ENCODE measurements at places on chromosomes 12 and 14. TPM values are rescaled to one million over a fixed set of nuclear protein-coding genes. Genes with fewer than 3 reads are reported as not detected.

The RNASE2 gene
- total RNA-seq = not detected

The GNPTAB gene
- total RNA-seq = 4.9 TPM

The CLEC2A gene
- total RNA-seq = not detected

The KHNYN gene
- 30.7 TPM for total RNA-seq

DNA sequence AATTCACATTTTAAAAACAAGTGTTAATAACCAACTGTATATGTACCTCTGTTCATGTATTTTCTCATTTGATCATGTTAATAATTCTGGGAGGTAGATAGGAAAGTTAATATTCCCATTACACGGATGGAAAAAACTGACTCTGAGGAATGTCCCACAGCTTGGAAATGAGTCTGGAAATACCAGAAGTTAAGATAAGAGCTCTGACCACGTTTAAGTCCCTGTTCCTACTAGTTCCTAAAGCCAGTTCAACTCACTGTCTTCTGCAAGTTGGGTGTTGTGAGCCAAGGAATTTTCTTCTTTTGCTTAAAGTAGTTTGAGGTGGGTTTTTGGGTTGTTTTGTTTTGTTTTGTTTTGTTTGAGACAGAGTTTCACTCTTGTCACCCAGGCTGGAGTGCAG, 104.5 kb downstream of the TMEM30B start:
- no peak for DNase-seq

GRCh38 chr12:93790472-93791152, 113.4 kb downstream of the CRADD start:
- peak; percentile 81 for DNase-seq

DNA sequence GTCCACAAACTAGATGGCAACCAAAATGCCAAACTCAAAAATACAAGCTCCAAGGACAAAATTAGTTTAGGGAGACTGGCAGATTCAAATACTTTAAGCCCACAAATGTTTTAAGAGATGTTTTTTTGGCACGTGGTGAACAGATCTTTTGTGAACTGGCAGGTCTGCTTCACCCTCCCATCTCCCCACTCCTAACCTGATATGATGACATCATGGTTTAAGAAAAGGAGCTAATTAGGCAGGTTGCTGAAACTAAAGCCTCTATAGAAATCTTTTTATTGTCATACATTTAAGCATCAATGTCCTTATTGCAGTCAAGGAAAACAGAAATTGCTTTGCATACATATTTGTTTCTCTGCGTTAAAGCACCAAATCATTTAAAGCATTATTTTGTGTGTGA, 5.8 kb downstream of the LRIG3 start:
- no peak for DNase-seq

DNA sequence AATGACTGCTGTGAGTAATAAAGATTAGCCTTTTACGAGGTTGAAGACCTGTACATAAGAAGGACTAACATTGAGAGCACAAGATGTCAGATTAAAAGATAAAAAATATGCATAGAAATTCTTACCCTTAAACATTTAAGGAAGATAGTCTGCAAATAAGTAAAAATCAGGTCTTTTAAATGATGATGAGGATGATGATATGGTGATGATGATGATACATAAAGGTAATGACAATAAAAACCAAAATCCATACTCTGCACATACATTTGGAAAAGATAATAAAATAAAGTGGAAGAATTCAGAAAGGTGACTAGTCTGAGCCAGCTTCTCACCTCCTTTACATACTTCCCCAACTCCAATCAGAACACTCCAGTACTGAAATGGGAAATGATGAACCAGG, 124.5 kb downstream of the PTCSC3 start:
- no peak for DNase-seq

- no peak for DNase-seq
Measured at GRCh38 chr14:37650356-37651037, 55.1 kb downstream of the TTC6 start.

DNA sequence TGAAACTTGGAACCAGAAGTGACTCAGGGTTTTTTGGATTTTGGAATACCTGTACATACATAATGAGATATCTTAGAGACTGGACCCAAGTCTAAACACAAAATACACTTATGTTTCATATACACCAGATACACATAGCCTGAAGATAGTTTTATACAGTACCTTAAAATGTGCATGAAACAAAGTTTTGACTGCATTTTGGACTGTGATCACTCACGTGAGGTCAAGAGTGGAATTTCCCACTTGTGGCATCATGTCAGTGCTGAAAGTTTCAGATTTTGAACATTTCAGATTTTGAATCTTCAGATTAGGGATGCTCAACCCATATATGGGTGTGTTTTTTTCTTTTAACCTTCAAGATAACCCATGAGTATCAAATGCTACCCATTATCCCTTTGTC, 6.6 kb downstream of the SBNO1 start:
- DNase-seq = no peak

GRCh38 chr12:2138871-2139308, 86.1 kb downstream of the CACNA1C start:
- DNase-seq = no peak

DNA sequence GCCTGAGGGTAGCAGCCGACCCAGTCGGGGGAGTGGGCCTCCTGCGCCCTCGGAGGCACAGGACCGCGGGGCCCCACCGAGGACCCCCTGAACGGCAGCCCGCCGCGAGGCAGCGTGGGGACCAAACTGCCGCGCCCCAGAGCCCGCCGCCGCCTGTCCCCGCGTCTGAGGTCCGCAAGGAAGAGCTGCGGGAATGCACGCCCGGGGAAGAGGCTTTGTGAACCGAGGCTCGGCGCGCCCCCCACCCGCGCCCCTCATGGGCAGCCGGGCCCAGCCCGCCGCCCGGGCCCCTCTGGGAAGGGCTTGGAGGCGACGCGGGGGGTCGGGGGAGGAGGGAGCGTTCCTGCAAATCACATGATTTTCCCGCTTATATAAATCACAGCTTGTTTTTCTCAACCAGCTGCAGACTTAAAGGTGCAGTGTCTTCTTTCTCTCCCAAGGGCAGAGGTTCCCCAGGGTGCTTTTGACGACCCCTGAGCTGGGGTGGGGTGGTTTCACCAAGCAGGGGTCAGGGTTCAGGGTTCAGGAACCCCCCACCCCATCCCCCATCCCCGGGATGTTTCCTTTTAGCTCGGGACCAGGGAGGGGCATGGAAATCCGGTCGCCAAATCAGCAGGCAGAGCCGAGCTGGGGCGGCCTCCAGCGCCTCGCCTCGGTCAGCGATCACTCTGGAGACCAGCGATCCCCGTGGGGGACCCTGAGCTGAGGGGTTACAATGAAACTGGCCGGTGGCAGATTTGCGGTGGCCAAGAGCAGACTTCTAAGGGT, 44.7 kb upstream of the ATP23 start:
- peak; percentile 65 for DNase-seq

DNA sequence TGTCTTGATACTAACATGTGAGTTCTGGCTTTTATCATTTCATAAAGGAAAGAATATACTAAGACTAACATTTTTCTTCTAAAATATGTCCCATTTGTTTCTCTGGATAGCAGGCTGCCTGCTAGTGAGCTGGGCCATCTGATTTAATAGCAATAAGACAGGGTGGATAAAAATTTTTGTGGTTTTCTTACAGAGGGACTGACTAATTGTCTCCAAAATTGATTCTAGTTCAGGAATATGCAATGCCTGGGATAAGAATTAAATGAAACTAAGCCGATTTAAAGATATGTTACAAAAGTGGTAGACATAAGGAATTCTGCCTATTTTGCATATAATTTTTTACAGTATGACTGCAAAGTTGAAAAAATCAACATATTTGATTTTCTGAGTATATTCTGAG, 252.9 kb upstream of the NAV3 start:
- DNase-seq = no peak

GRCh38 chr14:68563251-68564131, 229.4 kb downstream of the ZFP36L1 start:
- no peak for DNase-seq

DNA sequence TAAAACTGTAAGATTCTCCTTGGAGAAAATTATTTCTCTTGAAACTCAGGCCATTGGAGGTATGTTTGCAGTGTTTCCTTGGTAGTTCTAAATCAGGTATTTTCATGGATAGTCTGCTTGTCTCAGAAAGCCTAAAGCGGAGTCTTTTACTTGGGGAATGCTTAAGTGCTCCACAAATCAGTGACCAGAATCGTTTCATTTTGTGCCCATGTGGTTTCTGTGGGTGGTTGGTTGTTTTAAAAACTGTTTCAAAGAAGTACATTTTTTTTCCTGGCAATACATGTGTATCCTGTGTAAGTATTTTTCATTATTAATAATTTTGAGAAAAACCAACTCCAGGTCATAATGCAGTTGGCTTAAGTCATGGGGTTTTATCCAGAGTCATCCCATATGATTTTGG, 33.6 kb downstream of the CCDC91 start:
- DNase-seq = no peak

DNA sequence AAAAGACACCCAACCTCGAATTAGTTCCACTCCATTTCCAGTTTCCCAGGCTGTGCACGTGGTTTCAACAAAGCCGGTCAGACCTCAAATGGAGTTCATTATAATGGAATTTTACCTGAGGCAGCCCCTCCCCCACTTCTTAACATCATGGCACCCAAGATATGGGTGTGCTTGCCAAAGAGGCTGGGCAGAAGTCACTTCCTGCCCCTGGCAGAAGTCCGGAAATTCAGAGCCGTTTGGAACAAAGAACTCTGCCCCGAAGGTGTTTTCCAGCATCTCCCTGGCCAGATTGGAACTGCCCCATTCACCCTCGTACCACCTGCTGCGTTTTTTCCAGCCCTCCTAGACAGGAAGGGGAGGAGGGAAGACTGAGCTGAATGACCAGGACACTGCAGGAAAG, 8.2 kb downstream of the VDR start:
- peak; percentile 75 for DNase-seq

All from MG63 (cell line).